ENCODE measurements at places on chromosomes 1 and 21.

DNA sequence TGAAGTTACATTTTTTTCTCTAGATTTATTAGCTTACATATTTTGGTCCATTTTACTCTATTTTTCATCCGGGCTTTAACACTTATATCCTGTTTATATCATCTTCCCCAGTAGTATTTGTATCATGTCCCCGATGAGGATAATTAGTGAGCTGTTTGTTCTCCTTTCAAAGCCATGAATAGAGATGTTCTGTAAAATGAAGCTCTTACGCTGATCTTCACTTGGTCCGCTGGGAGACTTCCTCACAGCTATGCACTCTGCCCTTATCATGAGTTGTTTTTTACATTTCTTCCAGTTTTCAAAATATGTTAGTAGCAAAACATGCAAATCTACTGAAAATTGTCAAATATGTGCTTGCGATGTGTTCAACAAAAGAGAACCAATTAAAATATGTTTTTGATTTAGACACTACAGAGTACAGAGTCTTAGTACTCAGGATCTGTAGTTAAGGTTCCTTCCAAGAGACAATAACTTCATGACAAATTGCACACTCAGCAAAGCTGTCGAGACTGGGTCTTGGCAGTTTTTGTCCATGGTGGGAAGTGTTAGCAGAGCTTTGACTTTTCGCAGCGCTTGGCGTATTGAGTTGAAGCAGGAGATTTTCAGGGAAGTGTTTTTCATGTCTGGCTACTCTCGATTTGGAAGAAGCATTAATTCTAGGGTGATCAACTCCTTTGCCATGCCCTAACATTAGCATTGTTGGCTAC is 292.0 kb upstream of the ADAMTS5 start:
- DNase-seq = no peak

GRCh38 chr1:31135973-31136600 is 70.6 kb upstream of the PUM1 start:
- no peak for DNase-seq

GRCh38 chr1:192407206-192407605 is 90.4 kb downstream of the RGS21 start:
- DNase-seq = no peak

GRCh38 chr1:6914706-6915105 is 129.5 kb downstream of the CAMTA1 start:
- DNase-seq = no peak

DNA sequence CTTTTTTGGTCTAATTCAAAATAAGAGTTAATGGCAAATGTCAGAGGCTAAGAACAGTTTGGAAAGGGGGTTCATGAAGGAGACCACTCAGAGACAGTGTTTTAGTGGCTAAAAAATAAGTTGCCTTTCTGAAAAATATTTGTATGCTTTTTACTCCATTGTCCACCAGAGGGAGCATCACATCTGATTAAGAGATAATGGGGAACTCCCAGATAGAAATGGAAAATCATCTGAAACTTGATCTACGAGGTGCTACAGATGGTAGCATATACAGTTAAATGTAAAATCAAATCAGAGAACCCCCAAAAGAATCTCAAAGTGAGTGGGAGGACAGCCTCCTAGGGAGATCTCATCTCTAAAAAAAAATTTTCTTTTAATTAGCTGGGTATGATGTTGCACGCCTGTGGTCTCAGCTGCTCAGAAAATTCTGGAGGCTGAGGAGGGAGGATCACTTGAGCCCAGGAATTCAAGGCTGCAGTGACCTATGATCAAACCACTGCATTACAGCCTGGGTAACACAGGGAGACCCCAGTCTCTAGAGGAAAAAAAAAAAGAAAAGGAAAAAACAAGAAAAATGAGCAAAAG is 9.7 kb downstream of the SMYD3 start:
- DNase-seq = peak; percentile 33

DNA sequence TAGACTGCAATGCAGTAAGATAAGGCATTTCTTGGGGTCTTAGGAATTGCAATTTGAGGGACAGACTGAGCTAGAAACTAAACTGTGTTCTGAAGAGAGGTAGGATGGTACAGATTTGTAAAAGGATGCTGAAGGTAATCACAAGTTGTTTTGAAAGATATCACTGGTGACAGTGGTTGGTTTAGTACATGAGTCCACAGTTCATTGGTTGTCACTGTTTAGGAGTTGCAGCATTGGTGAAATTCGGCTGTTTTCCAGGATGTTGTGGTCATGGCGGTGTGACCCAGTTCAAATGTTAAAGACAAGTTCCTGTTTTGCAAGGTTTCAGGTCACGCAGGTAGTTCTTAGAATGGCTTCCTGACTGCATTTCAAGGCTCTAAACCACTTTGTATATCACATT is 292.8 kb upstream of the B3GALT2 start:
- no peak for DNase-seq

DNA sequence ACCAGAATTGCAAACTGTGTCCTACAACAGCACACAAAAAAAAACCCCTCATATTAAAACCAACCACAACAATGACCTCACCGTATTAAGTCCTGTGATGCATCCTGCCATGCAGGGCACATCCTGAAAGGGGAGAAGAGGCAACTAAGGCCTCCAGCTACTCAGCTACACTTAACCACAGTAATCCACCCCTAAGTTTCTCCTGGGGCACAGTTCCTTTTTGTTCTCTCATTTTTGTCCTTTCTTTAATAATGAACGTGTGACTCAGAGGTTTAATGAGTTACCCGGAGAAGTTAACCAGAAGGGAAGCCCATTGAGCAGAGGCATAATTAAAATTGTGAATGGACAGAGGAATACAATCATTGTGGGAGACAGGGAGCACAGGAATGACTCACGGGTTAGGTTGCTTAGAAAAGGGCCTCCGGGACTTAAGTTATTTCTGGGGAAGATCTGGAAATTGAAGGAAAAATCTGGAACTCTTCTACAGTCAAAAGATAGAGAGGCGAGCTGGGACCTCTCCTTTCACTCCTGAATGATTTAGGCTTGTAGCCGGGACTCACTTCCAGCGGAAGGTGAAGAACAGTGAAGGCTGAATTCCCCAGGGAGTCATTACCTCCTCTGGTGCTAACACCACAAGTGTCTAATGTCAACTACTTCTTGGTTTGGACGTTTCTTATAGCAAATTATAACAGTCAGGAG is 36.9 kb upstream of the HIVEP3 start:
- DNase-seq = peak; percentile 48

GRCh38 chr1:40776236-40777072 is 7.1 kb upstream of the KCNQ4 start:
- DNase-seq = no peak

- DNase-seq = no peak
Observed at GRCh38 chr1:42933060-42933586, 25.5 kb downstream of the SLC2A1 start.

- no peak for DNase-seq
Observed at GRCh38 chr1:55064071-55064581, 24.8 kb downstream of the PCSK9 start.

DNA sequence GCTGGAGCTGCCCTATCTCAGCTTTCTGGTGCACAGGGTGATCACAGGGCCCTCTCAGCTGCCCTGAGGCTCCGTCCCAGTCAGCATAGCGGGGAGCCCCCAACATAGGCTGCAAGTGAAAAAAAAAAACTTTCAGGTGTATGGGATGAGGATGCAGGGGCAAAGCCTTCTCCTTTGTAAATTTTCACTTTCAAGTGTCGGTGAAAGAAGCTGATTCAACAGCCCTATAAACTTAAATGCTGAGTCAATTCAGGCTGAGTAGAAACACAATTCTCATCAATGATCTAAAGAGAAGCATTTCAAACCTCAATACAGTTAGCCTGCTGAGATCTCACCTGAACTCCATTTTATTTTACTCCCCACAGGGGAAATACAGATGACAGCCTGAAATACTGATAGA is 171.2 kb downstream of the SEC16B start:
- no peak for DNase-seq

DNA sequence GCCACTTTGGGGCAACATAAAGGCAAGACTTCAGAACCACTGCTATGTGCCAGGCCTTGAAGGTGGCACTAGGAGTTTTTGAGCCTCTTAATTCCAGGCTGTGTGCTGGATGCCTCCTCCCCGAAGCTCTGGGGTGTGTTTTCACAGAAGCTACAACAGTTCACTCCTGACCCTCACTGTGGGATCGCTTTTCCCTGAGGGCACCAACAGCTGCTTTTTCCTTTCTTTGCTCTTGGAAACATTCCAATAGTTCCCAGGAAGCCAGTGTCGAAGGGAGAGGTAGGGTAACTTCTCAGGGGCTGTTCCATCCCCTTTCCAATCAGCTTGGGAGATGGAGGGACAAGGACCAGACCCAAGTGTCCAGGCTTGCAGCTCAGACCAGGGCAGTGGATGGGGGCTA is 153.4 kb downstream of the C1orf94 start:
- DNase-seq = no peak

- no peak for DNase-seq
Observed at GRCh38 chr1:203369666-203370065, 18.7 kb upstream of the FMOD start.

GRCh38 chr21:23402929-23403520 is 2204.3 kb downstream of the MRPL39 start:
- DNase-seq = no peak

- DNase-seq = no peak
Observed at GRCh38 chr1:46804926-46805325, 6.1 kb downstream of the CYP4B1 start.

- DNase-seq = no peak
Observed at GRCh38 chr1:174701565-174701964, 253.8 kb downstream of the GPR52 start.

DNA sequence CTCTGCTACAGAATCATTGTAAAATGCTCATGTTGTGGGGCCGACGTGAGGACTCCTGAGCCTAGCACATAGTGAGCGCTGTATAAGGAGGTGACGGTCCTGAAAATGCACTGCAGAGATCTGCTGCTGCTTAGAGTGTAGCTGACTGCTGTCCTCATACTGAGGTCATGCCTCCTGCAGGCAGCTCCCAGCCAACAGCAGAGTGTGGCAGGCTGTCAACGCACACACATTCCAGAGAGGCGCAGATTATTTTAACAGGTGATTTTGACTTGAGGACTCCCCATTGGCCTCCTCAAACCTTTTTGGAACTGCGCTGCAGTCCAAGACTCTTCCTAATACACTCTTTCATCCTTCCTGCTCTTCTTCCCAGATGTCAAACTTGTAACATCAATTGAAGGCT is 119.8 kb upstream of the KCNJ6 start:
- DNase-seq = no peak

DNA sequence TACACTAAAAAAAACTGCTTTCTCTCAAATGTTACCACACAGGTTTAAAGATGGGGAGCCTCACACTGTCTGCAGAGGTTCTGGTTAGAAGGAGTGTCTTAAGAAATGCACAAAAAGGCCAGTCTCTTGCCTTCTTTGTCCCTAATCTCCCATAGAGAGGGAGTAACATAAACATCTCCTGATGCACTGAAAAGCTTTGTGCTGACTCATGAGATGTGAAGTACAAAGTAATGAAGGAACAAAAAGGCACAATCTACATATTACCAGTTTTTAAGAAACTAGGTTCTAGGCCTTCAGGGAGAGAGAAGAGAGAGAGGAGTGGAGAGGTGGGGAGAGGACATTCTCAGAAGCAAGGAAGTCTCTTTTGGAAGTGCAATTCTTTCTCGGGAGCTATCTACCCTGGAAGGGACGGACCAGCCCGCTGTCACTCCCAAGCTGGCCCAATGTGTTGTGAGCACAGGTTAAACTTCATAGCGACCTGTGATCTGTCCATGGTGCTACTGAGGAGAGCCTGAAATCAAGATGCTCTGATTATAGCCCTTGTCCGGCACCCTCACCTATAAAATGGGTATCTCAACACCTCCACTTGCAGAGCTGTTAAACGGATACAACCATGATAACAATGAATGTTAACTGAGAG is 458.1 kb downstream of the DISC1 start:
- DNase-seq = no peak

DNA sequence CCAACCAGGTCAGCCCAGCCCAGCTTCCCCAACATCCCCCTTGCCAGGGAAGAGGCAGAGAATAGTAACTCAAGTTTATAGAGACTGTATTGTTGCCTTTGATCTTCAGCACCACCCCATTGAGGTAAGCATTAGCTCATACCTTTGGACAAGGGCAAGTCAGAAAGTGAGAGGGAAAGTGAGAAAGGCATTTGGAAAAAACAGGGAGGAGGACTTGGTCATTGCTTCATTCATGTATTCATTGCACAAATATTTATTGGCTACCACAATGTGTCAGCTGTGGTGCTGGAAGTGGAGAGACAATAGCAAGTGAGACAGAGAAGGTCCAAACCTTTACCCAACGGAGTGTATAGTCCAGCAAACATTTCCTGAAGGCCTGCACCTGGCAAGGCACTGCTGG is 561.2 kb downstream of the KIF26B start:
- DNase-seq = peak; percentile 15

- no peak for DNase-seq
Observed at GRCh38 chr1:224276771-224277487, 53.0 kb downstream of the NVL start.

GRCh38 chr1:239909898-239910297 is 181.8 kb upstream of the FMN2 start:
- DNase-seq = no peak

- no peak for DNase-seq
Observed at GRCh38 chr1:183480971-183481441, 8.7 kb downstream of the SMG7 start.

GRCh38 chr1:155181371-155182051 is 7.9 kb downstream of the TRIM46 start:
- no peak for DNase-seq

DNA sequence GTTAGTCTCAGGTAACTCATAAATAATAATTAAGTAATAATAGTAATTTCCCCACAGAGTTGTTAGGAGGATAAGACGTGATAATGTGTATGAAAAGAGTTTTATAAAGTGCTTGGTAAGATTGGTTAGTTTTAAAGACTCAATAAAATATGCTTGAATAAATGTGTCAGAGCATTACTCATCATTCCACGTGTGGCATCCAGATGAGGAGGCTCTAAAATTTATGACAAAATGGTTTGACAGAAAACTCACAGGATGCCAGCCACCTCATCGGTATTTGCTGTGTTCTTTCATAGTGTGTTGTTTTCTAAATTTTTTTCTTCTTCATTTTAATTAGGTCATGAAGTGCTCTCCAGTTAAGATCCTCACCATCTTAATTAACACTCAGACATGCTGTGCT is 19.1 kb upstream of the SPAG17 start:
- no peak for DNase-seq

DNA sequence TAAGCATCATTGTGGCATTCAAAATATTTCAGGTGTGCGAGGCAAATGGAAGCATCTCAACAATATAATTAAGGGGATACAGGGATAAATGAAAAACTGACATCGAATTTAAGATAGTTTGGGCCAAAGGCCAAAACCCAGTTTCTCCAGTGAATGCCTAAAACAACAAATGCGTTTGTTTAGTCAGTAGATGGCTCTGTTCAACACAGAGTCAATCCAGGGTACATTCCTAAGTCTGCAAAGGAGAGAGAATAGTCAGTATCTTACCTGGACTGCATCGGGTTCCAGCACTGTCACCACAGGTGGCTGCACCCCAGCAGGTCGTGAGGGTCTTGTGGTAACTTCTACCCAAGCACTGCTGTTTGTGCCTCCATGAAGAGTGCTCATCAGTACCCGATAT is 321.1 kb downstream of the KCTD3 start:
- DNase-seq = no peak

DNA sequence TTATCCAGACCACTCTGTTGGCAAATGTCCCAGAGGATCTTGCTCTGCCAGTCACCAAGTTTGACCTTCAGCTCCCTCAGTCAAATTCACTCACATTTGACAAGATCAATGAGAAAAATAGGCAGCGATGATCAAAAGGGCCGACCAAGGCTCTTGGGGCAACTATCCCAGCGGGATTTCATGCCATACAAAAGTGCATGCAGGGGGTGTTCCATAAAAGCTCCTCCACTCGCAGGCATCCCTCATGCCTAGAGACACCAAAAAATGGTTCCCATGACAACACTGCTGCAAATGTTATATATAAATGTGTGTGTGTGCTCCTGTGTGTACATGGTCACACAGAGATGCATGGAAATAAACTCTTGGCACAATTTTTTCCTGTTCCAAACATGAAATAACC is 16.2 kb upstream of the EIF4G3 start:
- DNase-seq = no peak

Data from keratinocyte (primary cell).